ENCODE measurements at places on chromosomes 7 and 10. TPM values are rescaled to one million over a fixed set of nuclear protein-coding genes. Genes with fewer than 3 reads are reported as not detected.

PKD1L1 gene
- 0.14 TPM for polyA plus RNA-seq

ZNF239 gene
- polyA plus RNA-seq = 12.0 TPM

LRRC18 gene
- 0.17 TPM for polyA plus RNA-seq

DNA sequence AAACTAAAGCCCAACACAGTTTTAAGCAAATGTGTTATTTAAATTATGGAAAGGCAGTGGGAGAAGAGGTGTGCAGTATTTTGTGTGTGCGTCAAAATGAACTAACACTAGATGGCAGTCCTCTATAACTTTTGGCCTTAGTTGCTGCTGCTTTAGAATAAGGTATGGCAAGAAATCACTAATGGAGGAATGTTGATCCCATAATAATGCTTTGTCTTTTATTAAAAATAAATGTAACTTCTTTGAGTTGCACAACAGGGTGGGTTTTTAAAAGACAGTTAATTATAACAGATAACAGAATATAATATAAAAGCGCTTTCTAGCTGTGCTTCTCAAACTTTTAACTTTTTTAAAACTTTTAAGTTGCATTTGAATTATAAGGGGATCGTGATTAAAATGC is 56.4 kb downstream of the BBS9 start:
- DNase-seq = peak; percentile 18

DNA sequence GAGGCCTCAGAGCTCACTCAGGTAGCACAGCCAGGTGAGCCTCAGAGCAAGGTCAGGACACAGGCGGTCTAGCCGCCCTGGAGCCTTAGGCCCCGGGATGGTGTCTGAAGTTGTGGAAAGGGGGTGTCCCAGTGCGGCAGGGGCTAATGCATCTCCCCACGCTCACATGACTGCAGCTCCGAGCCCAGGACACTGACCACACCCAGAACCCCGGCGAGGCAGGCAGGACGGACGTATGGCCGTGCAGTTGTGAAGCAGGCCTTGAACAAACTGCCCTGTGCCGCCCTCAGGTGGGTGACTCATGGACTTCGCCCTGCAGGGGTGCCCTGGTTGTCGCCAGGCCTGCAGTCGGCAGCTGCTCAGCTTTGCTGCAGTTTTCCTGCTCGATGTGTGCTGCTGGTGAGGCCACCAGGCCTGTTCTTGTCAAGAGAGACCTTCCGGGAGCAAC is 5.0 kb upstream of the PRKAR1B start:
- no peak for DNase-seq

DNA sequence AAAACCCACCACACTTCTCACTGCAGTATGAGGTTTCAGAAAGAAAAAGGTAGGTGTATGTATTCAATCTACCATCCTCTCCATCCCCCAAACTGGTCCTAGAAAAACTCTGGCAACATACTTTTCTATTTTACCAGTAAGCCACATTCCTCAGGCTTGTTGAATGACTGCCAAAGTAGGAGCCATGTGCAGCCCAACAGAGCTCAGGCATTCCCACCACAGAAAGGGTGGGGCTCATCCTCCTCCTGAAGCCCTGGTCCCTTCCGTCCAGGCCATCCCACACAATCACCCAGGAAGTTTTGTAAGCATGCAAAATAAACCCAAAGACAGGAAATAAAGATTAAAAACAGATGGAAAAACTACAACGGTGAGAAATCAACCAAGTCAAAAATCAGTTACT is 57.2 kb downstream of the MAD1L1 start:
- DNase-seq = no peak
